ENCODE measurements at places on chromosomes 7 and 10.
A peak's percentile ranks its signal among the peaks of the same experiment; 100 is the strongest.

GRCh38 chr7:53383131-53383530 lies 347.7 kb downstream of the POM121L12 start:
- no peak for DNase-seq

GRCh38 chr7:87144173-87144657 lies 8.0 kb upstream of the DMTF1 start:
- DNase-seq, result no peak

- no peak for DNase-seq
These were observed 2.9 kb upstream of the RBM20 start for GRCh38 chr10:110641256-110641655.

GRCh38 chr10:70430493-70431445 lies 10.7 kb downstream of the NODAL start:
- no peak for DNase-seq

DNA sequence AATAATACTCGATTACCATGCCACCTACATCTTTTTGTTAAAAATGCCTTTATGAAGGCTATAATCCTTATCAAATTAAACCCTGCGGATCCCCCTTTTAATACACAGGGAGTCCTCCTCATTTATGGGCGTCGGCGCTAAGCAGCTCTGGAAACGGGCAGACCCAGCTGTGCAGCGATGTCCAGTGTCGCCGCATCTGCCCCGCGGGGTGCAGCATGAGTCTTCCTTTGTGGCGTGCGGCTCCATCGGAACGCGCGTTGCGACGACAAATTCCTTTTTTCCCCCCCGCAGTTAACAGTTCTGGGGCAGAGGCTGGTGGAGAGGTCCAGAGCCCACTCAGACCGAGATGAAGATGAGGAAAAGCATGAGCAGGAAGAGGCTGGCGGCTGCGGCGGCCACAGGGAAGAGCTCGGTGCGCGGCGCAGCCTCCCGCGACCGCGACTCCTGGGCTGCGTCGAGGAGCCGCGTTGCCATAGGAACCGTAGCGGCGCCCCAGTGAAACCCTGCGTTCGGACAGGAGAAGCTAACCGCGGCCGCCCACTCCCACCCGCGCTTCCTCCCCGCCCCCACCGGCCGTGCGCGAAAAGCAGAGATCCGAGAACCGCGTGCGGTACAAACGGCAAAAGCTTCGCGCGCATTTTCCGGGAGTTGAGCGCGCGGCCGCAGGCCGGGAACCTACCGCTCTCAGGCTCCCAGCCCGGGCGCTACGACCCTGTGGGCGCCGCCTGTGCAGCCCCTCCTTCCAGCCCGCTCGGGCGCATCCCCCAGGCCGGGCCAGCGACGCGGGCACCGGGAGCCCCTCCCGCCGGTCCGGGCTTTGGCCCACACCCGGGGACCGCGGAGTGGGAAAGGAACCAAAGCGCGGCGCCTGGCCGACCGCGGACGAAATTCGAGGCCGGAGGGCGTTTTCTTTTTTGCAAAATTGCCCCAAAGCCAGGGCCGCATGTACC lies 130.6 kb downstream of the SPAG6 start:
- no peak for DNase-seq

DNA sequence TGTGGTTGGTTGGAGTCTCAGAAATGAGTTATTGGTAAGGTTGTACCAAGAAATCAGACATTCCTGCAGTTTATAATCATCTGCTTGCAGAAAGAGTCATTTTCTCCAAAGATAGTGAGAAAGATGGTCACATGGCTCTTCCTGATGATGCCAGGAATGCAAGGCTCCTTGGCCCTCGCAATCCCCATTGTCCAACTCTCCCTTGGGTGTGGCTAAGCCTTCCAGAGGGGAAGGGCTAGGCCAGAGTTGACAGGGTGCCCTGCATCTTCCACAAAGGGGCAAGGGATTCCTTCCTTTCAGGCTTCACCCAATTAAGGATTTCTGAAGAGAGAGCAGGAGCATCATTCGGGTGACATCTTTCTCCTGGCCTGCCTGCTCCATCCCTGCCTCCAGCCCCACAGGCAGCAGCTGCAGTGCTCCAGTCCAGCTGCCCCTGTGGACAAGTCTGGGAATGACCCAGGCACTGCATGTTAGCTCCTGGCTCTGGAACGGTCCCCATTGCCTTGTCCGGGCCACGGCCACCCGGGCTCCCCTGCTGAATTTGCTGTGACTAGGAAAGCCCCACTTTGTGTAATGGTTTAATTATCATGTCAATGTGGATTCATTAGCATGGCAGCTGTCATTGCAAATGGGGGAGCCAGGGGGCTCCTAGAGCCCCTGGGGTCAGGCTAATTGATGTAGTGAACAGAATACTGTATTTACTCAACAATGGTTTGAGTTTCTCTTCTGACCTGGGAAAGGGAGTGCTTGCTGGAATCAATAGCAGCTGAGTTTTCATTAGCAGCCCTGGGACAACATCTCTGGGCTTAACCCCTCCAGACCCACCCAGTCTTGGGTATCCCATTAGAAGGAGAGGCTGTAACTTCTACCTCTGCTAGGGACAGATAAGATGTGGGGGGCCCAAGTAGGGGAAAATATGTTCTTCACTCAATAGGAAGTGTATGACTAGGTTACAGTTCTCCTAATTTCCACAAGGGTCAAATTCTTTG lies 112.6 kb upstream of the TBX20 start:
- DNase-seq, result no peak

DNA sequence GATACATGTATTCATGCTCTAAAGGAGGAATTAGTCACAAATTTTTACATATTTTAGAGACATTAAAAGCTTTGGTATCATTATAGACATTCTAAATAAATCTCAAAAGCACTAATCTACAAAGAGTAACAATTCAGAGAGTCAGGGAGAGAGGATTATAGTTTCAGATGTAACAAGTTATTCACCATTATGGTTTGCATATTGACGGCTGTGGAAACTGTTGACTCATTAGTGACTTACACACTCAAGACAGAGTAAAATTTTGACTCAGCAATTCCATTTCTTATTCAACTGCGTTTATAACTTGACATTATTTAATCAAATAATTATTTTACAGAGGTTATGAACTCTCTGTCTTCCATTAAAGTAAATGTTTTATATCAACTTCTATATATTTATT lies 95.4 kb upstream of the SEMA3C start:
- DNase-seq, result no peak

DNA sequence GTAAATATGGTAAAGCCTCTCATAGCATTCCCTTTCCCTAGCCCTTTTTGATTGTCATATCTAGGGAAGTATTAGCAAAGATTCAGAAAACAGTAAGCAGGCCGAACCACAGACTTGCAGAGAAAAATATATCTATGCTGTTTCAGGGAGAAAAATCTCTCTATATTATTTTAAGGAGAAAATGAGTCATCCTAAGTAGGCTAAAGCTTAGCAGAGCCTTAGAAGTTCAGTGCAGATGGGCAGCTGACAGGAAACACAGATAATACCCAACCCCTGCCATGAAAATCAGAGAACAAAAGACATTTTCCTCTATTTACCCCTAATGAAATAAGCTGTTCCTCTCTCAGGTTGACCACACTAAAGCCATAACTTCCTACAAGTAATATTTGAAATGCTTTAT lies 16.5 kb downstream of the C1QL3 start:
- DNase-seq, result no peak

GRCh38 chr7:28706584-28706983 lies 251.5 kb downstream of the TRIL start:
- DNase-seq, result no peak

DNA sequence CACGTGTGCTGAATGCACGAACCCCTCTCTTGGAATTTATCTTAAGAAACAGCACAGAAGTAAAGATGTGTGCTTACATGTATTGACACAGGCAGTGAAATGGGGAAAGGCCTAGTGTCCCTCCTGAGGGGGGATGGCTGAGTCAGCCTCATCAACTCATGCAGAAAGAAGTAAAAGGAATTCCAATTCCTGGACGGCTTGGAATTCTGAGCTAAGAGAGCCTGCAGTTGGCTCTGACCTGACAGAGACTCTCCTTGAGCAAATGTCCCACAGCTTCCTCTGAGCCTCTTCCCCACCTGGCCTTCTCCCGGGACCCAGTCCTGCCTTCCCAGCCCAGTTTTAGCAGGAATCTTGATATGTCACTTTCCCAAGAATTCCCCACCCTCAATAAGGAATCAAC lies 542.4 kb upstream of the ADARB2 start:
- DNase-seq, result no peak

DNA sequence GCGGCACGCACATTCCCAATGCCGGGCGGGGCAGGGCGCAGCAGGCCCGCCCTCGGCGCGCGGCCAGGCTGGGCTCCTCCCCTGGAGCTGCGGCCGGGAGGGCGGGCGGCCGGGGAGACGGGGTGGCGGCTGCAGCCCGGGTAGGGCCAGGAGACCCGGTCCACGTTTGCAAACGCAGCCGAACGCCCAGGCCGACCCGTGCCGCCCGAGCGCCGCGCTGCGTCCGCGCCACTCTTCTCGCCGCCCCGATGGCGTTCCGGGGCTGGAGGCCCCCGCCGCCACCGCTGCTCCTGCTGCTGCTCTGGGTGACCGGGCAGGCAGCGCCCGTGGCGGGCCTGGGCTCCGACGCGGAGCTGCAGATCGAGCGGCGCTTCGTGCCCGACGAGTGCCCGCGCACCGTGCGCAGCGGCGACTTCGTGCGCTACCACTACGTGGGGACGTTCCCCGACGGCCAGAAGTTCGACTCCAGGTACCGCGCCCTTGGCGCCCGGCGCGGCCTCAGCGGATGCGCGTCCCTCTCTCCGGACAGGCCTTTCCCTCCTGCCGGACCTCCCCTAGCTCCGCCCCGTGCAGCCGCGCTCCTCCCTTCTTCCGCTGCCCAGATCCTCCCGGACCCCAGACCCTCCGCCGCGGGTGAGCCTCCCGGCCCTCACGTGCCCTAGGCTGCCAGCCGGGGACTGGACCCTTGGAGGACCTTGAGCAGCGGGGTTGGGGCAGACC lies at the start of gene FKBP9:
Gene FKBP9 (plus strand): TSS at position 115 of the 720 bp plus-strand sequence. CDS start 134 bp downstream, at position 249.
- peak; percentile 97 for DNase-seq

- DNase-seq, result no peak
These were observed 101.3 kb downstream of the EGFR start for GRCh38 chr7:55120074-55120473.
